ENCODE measurements at places on chromosomes 5 and 9.

- no peak for DNase-seq
These were observed 90.6 kb downstream of the LMX1B start for GRCh38 chr9:126704157-126704891.

DNA sequence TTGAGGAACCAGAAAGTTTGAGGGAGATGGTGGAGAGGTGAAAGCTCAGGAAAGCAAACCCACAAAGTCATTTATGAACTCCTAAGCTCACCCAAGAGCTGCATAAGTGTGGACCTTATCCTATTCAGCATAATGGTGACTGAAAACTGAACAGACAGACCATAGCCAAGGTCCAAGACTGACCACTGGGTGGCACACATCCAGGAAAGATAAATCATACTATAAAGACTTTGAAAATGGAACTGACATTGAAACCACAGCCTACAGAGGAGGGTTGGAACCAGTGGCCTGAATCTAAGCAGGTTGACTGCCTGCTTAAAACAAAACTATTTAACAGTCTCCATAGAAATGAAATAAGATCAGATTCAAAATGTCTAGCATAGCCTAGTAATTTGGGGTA is 121.0 kb upstream of the RGS7BP start:
- DNase-seq: no peak

DNA sequence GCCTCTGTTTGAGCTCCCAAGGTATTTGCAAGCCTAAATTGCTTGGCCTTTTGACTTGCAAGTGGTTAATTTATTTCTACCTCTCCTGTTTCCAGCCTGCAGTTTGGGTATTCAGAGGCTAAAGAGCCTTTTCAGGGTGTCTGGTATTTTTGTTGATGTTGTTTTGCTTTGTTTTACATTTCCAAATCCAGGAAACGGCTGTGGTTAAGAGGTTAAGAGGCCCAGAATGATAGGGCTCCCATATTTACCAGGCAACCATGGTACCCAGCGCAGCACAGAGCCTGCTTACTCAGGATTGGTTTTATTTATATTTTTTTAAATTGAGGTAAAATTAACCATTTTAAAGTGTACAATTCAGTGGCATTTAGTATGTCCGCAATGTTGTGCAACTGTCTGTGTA is 92.1 kb downstream of the PDZD2 start:
- no peak for DNase-seq

GRCh38 chr9:14209399-14210345 is 104.3 kb downstream of the NFIB start:
- no peak for DNase-seq

GRCh38 chr5:3139499-3139931 is 388.0 kb upstream of the IRX2 start:
- no peak for DNase-seq

DNA sequence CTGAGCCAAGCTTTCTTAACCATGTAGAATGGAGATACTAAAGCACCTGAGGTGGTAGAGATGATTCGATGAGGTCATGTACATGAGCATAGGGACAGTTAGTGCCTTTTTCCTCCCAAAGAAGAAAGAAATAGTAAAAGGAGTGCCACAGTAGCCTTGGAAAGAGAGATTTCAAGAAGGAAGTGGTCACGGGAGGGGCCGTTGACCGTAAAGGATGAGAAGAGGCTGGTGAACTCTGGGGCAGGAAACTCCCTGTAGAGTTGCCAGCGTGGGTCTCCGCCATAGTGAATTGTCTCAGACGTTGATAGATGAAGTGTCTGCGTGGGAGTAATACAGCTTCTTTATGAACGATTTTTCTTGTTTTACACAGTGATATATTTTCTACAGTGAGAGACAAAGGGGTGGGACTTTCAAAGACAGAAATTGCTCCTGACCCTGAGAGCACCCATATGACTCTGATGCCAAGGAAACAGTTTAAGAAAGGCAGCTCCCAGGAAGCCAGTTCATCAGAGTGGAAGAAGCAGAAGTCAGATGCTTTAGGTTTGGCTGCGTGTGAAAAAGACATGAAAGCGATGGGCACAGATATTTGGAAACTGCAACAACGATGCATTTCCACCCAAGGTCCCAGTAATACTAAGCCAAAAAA is 41.3 kb downstream of the UGCG start:
- no peak for DNase-seq

DNA sequence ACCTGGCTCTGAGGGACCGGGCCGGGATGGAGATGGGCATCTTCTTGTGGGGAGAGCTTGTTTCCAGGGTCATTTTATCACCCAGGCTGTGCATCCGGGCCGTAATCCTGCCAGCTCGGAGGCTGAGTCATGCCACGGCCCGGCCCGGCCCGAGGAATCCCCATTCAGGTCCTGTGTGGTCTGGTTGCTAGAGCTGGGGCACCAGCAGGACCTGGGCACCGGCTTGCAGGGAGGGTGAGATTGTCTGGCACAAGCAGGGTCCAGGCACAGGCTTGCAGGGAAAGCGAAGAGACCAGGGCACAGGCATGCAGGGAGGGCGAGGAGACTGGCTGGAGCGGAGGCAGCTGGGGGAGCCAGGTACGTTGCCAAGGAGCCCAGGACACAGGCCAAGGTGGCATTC is 106.8 kb downstream of the RXRA start:
- DNase-seq: no peak

DNA sequence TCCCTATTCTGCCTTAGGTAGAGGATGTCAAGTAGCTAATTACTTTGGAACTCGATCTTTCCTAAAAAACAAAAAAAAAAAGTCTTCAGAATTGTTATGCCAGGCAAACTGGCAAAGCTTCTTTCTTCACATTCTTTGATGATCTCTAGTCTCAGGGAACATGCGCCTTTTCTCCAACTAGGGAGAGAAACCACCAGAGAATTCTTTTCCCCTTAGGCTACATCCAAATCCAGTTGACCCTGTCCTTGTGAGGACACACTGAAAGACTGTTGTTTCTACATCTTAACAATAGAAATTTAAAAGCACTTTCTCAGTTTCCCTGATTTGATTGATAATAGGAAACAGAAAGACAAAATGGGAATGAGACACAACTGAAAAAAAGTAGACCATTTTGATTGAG is 94.7 kb upstream of the ITGA2 start:
- no peak for DNase-seq

- DNase-seq: no peak
These were observed 154.8 kb upstream of the CYLC2 start for GRCh38 chr9:102840335-102840734.

GRCh38 chr5:137320056-137321045 is 178.8 kb downstream of the SPOCK1 start:
- DNase-seq: peak; percentile 28

DNA sequence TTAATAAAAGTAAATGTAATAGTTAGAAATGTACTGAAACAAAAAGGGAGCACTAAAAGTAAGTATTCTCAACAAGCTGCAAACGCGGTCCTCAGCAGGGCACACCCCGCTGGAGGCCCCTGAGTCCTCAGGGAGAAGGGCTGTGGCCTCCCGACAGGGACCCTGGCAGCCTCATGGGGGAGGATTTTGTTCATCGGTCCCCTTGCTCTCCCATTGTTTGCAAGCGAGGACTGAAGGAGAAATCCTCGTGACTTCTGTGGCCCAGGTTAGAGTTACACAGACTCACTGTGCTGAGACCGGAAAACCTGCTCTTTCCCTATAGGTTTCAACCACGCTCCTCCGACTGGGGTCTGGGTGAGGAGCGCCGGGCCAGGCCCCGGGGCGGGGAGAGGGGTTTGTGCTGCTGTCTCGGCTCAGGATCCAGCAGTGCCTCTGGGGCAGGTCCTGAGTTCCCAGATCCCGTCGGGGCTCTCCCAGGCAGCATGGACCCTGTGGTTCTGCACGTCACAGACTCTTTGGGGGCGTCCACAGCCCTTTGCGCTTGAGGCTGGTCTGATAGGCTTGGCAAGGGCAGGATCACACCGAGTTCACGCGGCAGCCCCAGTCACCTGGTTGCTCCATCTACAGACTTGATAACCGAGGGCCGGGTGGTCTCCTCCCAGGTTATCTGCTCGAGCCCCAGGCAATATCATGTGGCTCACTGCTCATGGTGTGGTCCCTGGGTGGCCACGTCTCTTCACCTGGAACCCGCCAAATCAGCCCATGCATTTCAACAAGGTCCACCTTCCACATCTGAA is 38.8 kb downstream of the MRPL36 start:
- DNase-seq: no peak

DNA sequence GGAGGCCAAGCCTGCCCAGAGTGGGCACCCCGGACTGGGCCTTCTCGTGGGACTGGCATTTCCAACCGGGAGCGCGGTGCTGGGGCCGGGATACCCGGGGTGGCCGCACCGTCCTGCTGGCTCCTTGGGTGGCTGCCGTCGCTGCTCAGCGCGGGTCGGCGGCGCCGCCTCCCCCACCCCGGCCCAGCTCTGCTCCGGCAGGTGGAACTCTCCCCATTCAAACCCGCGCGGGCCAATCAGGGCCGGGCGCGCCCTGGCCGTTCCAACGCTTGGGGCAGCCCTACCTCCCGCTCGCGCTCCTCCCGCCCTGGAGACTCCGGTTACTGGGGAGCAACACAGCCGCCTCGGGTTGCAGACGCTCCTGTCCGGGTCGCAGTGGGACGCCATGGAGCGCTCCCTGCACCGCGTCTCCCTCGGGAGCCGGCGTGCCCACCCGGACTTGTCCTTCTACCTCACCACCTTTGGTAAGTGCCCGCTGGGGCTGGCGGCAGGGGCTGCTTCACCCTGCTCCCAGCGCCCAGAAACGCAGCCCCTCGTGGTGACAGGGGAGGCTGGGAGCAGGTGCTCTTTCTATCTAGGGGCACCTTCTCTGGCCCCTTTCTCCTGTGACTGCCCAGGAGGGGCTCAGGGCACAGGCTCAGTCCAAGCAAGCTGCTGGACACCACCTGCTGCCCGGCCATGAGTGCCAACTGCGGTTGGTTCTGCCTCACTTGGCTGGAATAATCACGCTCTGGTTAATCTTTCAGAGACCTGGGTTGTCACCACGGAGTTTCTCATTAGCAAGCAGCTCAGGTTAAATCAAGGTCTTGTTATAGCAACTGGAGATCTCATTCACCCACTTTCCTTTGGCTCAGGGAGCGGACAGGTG is at the start of gene RGS3:
TSS of gene RGS3 (plus strand) at position 310 of the 868 bp plus-strand sequence. CDS start at position 386, 76 bp downstream.
- DNase-seq: no peak

GRCh38 chr5:79886456-79886855 is 104.6 kb downstream of the MTX3 start:
- no peak for DNase-seq

GRCh38 chr9:122261469-122261881 is 3.2 kb downstream of the RBM18 start:
- DNase-seq: no peak

DNA sequence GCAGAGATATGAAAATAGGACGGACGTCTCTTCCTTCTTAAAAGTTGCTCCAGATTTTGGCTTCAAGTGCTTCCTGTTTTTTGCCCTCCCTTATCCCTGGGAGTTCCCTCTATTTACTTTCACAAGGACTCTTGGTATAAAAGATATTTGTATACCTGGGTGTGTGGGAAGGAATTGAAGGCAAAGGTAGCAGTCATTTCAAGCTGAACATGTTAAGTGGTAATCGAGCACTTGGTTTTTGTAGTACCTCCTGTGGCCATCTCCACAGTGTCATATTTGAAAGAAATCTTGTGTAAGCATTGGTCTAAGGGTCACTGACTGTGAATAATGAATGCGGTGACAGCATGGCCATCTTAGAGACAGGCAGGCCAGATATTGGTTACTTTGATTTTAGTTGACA is 593.6 kb downstream of the MTRR start:
- DNase-seq: no peak

DNA sequence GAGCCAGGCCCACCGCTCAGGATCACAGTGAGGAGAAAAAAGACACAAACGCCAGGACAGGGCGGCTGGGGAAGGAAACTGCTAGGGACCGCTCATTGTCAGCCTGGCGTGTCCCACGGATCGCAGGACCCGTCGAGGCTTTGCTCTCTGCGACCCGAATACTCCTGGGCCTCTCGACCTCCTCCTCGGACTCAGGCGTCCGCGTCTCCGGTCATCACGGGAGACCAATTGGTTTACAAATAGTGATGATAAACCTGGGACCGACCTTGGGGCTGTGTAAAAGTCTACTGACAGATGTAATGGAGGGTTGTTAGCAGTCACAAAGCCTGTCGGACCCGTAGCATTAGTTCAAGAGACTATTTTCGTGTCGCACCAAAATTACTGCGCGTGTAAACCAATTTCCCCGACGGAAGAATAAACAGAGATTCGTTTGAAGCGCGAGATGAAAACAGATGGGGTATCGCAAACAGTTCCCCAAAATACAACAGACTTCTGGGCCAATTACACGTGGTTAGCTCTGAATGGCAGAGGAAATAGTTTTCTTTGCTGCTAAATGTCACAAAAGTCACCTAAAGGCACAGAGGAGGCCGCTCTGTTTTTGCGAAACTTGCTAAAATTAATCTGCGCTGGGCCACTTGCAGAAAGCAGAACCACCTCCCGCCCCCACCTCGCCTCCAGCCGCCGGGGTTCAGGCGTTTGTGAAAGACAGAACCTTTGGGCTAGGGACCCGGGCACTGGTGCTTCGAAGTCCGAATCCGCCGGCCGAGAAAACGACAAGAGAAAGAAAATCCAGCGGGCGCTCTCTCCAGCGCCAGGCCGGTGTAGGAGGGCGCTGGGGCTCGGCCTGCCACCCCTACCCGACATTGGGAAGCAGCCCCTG is 67.6 kb downstream of the FOXD1 start:
- no peak for DNase-seq

DNA sequence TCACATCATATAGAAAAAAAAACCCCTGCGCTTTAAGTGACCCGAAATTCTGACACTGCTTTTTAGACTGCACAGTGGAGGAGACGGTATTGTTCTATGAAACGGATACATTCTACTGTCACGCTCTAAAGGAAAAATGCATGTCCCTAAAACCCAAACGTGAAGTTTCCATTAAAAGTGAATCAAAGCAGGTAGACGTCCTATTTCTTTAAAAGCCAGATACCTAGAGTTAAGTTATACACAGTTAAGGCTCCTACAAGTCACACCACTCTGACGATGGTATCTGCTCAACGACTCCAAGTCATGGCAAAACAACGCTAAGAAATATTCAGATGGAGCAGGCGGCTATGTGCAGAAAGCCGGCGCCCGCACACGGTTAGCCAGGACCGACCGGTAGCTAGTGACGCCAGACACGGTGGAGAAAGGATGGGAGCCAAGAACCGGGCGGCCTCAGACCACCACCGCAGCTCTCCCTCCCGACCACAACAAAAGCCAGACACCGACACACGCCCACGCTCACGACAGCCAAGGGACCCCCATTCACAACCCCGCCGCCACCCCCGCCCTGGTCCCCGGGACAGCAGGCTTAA is 734 bp downstream of the SKP1 start:
- no peak for DNase-seq
